ENCODE measurements at places on chromosomes 7 and 10. TPM values are rescaled to one million over a fixed set of nuclear protein-coding genes. Genes with fewer than 3 reads are reported as not detected.

GRCh38 chr7:15778191-15778590 lies 91.7 kb upstream of the MEOX2 start:
- H3K4me3 ChIP-seq, result no peak overlapping the region
- no peaks in the 10 kb centered on the region for H3K4me1 ChIP-seq
- no peaks in the 10 kb centered on the region for H3K36me3 ChIP-seq
- DNase-seq, result peak; percentile 15
- H3K27ac ChIP-seq, result no peak overlapping the region

- H3K27me3 ChIP-seq, result no peaks in the 10 kb centered on the region
- no peaks in the 10 kb centered on the region for H3K4me1 ChIP-seq
- no peaks in the 10 kb centered on the region for H3K36me3 ChIP-seq
- H3K4me3 ChIP-seq, result no peak overlapping the region
- H3K27ac ChIP-seq, result no peak overlapping the region
Observed at GRCh38 chr10:125232841-125233240, 72.5 kb upstream of the CTBP2 start.

DNA sequence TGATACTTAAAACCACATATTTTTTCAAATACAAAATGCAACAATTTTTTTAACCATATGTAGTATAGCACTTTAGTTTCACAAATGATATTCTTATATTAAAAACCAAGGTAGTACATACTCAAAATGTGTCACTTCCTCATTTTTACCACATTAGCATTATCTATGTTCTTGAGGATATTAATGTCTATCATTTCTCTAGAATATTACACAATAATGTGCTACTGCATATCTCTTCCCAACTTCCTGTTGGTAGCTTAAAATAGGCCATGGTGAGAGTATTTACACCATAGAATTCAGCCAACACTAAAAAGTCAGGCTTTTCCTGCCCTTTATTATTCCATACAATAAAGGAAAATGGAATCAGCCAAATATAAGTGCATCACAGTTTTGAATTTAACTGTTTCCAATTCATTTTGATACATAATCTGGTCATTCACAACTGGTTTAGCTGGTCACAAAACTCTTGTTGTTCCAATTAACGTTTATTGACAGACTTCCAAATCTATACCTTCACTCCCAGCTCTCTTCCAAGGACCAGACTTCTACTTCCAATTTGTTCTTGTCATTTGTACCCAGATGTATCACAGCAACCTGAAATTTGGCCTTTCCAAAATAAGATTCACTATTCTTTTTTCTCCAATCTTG lies 20.0 kb upstream of the LRRC17 start:
- H3K27ac ChIP-seq, result no peak overlapping the region
- no peaks in the 10 kb centered on the region for H3K27me3 ChIP-seq
- peaks cover 58% of the 10 kb centered on the region for H3K4me1 ChIP-seq
- DNase-seq, result peak; percentile 58
- H3K4me3 ChIP-seq, result no peak overlapping the region

DNA sequence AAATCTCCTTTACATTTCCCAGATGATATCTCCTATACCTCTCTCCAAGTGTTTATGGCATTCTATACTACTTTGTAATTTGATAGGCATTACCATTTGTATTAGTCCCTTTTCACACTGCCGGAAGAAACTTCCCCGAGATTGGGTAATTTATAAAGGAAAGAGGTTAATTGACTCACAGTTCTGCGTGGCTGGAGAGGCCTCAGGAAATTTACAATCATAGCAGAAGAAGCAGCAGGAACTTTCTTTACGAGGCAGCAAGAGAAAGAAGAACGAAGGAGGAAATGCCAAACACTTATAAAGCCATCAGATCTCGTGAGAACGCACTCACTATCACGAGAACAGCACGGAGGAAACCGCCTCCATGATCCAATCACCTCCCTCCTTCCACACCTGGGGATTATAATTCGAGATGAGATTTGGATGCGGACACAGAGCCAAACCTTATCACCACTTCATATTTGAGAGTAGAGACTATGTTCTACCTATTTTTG lies 1194.6 kb downstream of the SORCS1 start:
- H3K27me3 ChIP-seq, result no peaks in the 10 kb centered on the region
- DNase-seq, result no peak
- H3K36me3 ChIP-seq, result no peaks in the 10 kb centered on the region
- H3K4me1 ChIP-seq, result no peaks in the 10 kb centered on the region
- H3K27ac ChIP-seq, result no peak overlapping the region

PRKG1 gene
- 0.18 TPM for total RNA-seq

MYPN gene
- not detected for total RNA-seq

DNA sequence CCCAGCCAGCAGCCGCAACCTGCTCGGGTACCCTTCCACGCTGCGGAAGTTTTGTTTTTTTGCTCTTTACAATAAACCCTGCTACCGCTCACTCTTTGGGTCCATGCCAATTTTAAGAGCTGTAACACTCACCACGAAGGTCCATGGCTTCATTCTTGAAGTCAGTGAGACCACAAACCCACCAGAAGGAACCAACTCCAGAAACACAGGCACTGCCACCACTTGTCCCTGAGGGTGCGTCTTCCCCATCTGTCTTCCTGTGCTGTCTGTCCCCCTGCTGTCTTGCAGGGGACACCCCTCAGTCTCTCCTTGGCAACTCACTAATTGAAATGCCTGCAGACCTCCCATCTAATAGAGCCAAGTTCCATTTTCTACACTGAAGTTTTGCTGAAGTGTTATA lies 48.5 kb upstream of the RSU1 start:
- H3K36me3 ChIP-seq, result no peaks in the 10 kb centered on the region
- no peak for DNase-seq
- H3K27me3 ChIP-seq, result no peaks in the 10 kb centered on the region
- no peak overlapping the region for H3K27ac ChIP-seq

FOXP2 gene
- 3.3 TPM for total RNA-seq

SPDYE11 gene
- not detected for total RNA-seq

Data from endothelial cell of umbilical vein (primary cell).